Mesothelial cell of epicardium (in vitro differentiated cells): ENCODE measurements at places on chromosomes 16 and 17. TPM values are rescaled to one million over a fixed set of nuclear protein-coding genes. Genes with fewer than 3 reads are reported as not detected.

KIFC3 gene
- 33.3 to 38.7 TPM (median 35.3 TPM) in 3 replicates for total RNA-seq

- no peak for DNase-seq
Observed at GRCh38 chr17:2222901-2223616, 80.5 kb downstream of the SMG6 start.

- no peak for DNase-seq
Observed at GRCh38 chr16:73955702-73956101, 340.9 kb upstream of the PSMD7 start.

FN3K gene
- 31.9 to 33.3 TPM (median 33.0 TPM) in 3 replicates for total RNA-seq

SGCA gene
- not detected in 3 replicates for total RNA-seq
